ENCODE measurements at places on chromosomes 12 and 14.
A peak's percentile ranks its signal among the peaks of the same experiment; 100 is the strongest.

GRCh38 chr14:22497144-22497423, 91.9 kb downstream of the DAD1 start:
- DNase-seq = no peak

DNA sequence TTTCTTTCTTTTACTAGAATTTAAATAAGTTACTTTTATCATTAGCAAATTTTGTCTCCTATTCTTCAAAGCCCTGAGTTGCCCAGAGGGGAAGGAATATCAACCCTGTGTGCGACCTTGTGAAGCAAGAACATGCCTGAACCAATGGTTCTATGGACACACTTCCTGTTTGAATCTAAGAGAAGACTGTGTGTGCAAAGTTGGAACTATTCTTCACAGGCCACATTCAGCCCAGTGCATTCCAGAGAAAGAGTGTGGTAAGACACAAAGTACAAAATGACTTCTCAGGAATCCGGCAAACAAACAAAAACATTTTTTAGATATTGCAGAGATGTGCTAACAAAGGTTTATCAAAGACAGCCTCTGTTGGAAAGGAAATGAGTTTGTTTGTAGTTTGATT, 90.8 kb upstream of the PTPRQ start:
- no peak for DNase-seq

GRCh38 chr12:94305130-94305957, 154.3 kb downstream of the CEP83 start:
- DNase-seq = peak; percentile 41

DNA sequence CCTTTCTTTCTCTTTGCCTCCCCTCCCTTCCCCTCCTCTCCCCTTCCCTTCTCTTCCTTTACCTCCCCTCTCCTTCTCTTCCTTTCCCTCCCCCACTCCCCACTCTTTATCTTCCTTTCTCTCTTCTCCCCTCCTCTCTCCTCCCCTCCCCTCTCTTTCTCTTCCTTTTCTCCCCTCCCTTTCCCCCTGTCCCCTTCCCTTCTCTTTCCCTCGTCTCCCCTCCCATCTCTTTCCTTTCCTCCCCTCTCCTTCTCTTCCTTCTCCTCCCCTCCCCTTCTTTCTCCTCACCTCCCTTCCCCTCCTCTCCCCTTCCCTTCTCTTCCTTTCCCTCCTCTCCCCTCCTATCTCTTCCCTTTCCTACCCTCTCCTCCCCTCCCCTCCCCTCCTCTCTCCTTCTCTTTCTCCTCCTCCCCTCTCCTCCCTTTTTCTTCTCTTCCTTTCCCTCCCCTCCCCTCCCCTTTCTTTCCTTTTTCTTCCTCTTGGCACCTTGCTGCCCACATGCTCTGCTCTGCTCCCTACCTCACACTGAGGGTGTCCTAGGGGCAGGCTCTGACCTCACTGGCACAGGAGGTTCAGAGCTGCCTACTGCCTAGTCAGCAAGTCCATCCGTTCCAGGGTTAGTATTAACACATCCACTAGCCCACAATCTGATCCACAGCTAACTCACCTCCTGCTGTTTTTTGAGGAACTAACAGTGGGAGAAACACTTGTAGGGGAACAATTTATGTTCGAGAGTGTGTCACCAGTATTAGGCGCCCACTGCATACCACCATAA, 101.0 kb downstream of the NUAK1 start:
- DNase-seq = no peak

DNA sequence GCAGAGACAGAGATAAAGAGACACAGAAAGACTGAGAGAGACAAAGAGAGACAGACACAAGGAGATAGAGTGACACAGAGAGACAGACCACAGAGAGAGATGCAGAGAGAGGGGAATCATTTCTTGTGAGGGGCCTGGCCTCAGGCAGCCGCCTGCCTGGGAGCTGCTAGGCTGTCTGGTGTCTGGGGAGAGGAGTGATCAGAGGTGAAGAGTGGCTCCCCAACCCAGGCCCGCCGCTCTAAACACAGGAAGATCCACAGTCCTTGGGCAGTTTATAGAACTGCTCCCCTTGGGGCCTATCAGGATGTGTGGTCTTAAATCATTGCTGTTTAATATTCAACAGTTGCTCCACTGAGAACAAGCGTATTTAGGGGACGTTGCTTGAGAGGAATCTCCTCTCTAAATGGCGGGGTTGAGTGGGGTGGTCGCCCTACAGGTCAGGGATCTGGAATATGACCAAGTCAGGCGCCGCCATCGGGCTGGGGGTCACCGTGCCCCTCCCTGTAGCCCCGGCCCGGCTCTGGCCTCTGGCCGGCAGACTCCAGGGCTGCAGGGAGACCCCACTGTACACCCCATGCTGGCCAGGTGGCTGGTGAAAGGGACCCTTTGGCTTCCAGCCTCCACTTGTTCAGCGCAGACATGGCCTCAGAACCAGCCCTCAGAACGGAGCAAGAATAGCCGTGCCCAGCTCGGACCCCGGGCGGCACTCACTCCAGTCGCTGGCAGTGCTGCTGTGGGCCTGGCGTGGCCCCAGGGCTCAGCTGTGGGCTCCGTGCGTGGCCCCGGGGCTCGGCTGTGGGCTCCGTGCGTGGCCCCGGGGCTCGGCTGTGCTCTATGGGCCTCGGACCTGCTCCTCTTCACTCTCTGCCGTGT, 89.4 kb downstream of the GALNT9 start:
- DNase-seq = no peak

DNA sequence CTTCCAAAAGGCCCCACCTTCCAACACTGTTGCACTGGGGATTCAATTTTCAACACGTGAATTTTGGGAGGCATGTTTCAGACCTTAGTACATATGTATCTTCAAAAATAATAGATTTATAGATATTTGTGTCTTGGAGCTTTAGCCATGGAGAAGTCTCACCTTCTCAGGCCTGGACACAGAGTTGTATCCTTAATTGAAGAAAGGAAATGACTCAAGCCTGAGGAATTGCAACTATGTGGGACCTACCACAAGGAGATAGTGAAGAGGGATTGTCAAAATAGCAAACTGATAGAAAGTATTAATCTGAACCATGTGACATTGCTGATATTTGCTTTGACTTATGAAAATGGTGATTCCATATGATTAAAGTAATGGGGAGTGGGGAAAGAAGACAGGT, 89.8 kb downstream of the ACSS3 start:
- DNase-seq = no peak

DNA sequence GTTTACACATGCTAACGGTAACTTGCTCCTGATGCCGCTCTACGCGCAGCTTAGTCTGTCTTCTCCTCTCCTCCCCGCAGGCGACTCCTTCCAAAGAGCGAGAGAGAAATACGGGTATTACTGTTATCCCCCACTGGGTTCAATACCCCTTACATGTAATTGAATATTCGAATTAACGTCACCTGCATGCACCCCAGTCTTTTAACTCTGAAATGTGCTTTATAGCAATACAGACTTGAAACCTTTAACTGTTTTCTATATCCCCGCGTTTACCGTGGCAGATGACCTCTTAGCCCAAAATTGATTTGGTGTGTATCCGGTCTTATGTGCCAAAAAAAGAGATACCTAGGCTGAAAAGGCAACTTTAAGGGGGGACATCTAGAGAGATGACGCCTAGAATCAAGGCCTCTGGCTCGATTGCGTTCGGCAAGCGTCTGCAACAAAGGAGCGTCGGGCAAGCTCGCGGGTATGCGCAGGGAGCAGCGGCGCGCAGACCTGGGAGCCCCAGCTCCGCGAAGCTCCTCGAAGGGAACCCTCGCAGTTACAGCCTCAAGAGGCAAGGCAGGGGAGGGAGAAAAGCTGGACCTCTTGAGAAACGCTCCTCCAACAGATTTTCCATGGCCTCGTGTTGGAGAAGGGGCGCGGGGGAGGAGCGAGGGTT, 6.8 kb upstream of the FOXG1 start:
- no peak for DNase-seq

Measured in stimulated activated CD4-positive, alpha-beta T cell treated with anti-CD3 and anti-CD28 coated beads, TNF-alpha, amount 100 ng/mL, for 48 hours (primary cell).